GM03348 (cell line): ENCODE measurements at places on chromosomes 1 and 21.

DNA sequence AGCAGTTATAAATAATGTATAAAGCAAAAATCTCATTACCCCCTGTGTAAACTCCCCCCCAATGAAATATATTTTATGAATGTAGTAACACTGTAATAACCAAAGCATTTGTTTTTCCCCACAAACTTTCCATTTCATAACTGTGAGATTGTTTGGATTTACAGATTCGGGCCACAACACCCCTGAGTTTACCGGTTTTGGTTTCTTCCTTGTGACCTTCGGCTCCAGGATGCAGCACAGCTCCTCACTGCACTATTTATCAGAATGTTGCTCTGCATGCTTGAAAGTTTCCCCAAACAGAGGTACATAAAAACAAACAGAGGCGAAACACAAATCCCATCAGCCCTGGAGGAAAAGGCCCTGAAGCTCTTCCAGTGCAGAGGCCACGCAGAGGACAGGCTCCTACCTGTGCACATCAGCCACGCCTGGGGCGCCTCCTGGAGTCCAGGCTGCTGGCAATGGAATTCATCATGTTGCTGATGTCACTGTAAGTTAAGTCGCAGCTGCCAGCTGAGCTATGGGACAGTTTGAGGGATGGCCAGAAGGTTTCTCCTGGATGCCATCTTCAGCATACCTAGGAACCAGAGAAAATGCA lies 122.0 kb downstream of the LMO4 start:
- no peak for DNase-seq

- DNase-seq = no peak
Measured at GRCh38 chr1:218718977-218719376, 373.8 kb downstream of the TGFB2 start.

- no peak for DNase-seq
Measured at GRCh38 chr1:154155251-154155650, 378 bp upstream of the NUP210L start.

GRCh38 chr1:191582169-191582568 lies 576.1 kb upstream of the RGS18 start:
- no peak for DNase-seq

DNA sequence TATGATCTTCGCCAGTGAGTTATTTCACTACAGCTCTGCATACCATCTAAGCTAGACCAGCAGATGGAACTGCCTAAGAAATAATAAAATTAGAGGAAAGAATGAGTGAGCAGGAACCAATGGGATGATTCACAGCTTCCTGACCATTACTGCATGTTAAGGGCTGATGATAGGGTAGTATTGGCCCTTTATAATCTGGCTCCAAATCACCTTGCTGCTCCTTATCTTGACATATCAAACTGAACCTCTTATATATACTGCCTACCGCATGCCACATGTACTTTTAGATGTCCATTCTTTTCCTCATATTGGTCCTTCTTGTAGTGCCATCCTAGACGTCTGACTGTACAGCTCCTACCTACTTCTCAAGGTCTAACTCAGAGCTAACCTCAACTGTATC lies 524.4 kb downstream of the DPYD start:
- no peak for DNase-seq

DNA sequence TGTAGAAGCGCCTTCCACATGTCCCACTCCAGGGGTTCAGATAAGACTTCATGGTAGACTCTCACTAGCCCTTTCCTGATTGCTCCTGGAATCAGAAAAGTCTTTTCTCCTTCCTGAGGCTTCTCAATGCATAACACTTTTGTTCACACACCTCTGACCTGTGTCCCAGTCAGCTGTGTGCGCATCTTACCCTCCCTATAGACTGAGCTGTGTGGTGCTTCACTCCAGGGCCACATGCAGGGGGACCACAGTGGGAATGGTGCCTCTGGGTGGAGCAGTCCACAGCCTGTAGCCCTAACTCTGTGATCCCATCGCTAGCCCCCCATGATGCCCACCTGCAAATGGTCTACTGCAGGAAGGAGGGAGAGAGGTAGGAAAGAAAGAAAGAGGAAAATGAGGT lies 84.0 kb upstream of the TLR5 start:
- DNase-seq = no peak

- DNase-seq = no peak
Measured at GRCh38 chr1:89578151-89578550, 53.5 kb downstream of the LRRC8B start.

DNA sequence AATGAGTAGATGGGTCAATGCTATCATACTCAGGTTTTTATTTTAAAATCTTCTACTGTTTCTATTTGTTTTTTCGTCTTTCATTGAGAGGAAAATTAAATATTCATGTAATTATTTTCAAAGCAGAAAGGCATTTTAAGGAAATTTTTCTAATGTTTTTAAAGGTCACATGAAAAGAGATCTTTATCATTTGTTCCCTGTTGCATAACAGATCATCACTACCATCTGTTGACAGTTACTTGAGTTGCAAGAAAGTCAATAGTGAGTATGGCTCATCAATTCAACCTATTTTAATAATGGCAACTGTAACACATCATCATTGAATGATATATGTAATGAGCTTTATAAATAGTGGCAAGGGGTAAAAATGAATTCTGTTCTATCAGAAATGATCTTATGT lies 369.7 kb downstream of the DPYD start:
- DNase-seq = peak; percentile 11

DNA sequence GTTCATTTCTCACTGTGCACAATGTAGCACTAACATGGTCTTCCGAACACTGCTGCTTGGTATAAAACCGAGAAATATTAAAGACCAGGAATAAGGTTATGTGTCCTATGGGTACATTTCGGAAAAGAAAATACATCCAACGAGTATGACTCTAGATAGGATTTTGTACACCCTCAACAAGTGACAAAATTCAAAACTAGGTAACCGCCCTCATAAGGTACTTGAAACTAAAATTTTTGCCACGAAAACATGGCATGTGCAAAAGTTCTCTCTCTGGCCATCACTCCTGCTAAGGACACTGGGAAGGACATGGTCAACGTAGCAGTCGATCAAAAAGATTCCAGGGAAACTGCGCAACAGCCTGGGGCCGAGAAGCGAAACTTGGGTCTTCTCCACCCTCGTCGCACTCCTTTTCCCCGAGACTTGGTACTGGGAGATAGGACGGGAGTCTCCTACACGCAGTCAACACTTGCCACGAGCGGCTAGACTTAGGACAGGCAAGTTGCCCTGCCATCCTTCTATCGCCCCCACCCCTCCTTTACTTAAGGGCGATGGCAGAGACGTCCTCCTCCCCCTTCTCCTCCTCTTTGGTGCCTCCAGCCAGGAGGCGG lies 338 bp upstream of the TOR1AIP1 start:
- peak; percentile 92 for DNase-seq

DNA sequence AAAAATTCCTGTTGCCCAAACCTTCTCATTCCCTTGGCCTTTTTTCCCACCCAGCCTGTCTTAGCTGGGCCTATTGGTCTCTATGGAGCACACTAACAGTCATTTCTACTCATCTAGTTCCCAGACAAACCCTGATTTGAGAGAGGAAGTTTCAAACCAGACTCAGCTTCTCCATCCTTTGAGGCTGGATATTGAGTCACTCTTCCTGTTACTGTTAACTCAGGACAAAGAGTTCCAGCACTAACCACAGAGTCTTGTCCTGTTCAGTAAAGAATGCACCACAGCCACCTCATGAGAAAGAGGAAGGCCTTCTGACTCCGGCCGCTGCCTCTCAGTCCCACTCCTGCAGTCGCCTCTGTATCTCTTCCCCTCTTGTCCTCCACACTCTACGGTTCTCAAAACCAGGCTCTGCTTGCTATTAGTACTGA lies 137.8 kb downstream of the PTPRC start:
- peak; percentile 75 for DNase-seq

DNA sequence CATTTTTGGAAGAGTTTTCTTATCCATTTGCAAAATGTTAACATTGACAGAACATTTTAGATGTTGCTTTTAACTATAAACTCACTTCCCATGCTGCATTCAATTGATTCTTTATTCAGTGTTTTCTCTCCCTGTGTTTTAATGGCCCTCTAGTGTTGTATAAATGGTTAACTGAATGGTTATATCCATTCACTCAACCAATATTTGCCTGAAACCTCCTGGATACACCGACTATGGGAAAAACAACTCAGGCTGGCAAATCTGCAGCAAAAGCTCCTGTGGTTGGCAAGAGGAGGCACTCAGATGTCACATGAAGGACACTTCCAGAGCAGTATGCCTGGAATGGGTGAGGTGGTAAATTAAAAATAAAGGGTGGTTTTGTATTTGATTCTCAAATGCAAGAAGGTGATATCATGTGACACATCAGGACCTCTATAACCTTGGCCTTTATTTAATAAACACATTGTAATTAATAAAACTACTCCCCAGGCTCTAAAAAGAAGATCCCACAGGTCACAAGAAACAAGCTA lies 107.6 kb downstream of the BCAR3 start:
- DNase-seq = no peak

GRCh38 chr1:213820362-213821149 lies 167.2 kb upstream of the PROX1 start:
- no peak for DNase-seq

DNA sequence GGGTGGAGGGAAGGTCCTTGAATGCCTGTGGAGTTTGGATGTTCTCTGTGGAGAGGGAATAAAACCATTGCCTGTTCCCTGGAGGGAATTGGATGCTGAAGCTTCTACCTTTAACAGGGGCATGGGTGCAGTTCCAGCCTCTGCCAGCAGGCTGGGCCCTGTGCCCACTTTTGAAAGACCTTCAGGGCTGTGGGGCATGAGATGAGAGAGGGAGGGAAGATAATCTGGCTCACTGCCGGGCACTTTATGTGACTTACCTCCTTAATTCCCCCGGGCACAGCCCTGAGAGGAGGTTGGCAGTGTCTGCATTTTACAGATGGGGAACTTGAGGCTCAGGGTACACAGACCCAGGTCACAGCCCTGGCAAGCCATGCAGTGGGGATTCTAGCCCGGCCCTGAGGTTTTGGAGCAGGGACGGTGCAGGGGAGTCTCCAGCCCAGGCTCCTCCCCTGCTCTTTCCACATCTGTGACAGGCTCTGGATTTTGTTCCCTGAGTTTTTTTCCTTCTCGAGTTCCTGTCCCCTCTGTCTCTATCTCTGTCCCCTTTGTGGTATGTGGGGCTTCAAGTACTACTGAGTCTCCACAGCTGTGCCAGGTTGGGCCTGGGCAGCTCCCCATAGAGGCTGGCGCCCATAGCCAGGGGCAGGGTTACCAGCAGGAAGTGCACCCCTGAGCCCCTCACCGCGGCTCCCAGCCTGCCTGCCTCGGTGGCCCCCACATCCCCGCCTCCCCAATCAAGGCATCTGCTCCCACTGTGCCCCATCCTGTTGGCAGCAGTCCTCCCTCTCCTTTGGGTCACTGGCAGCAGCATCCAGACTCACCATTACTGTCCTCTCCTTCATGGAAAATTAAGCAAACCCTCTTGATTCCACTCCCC lies 14.0 kb upstream of the THEMIS2 start:
- DNase-seq = peak; percentile 90

GRCh38 chr1:80359666-80360065 lies 1353.1 kb upstream of the ADGRL4 start:
- no peak for DNase-seq

- no peak for DNase-seq
Measured at GRCh38 chr1:50538476-50538875, 115.2 kb upstream of the DMRTA2 start.

- no peak for DNase-seq
Measured at GRCh38 chr1:228180959-228181644, 15.5 kb downstream of the IBA57 start.

- peak; percentile 73 for DNase-seq
Measured at GRCh38 chr1:243596431-243597062, 253.5 kb downstream of the AKT3 start.

GRCh38 chr1:58928514-58928913 lies 144.7 kb upstream of the JUN start:
- no peak for DNase-seq

DNA sequence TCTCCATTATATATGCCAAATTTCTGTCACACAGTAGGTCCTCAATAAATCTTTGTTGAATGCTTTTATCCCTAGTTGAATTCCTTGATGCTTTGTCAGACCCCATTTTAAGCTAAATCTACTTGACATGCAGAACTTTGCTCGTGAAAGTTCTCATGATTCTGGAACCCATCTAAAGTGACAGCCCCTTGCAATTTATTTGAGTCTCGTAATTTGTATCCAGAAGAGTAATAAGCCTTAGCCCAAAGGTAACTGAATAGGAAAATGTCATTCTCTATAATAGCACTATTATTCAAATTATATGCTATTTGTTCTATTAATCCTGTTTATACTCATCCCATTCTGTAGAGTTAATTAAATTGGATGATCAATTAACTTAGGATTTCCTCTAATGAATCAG lies 466.6 kb upstream of the OLFM3 start:
- no peak for DNase-seq

GRCh38 chr1:172167796-172168596 lies 252.5 kb upstream of the C1orf105 start:
- DNase-seq = peak; percentile 47

DNA sequence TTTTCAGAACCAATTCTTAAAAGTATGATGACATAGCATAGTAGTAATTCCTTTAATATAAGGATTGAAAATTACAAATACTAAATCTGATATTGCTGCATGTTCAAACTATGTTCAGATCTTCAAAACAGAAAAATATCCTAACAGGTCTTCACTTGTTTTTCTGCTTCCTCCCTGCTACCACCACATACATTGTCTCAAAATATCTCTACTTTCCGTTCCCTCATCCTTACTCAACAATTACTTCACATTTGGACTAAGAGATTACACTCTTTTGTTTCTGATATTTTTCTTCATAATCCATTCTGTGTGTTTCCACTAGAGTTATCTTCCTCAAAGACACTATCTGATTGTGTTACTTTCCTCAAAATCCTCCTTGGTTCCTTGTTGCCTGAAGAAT lies 125.1 kb downstream of the NEK7 start:
- DNase-seq = no peak

DNA sequence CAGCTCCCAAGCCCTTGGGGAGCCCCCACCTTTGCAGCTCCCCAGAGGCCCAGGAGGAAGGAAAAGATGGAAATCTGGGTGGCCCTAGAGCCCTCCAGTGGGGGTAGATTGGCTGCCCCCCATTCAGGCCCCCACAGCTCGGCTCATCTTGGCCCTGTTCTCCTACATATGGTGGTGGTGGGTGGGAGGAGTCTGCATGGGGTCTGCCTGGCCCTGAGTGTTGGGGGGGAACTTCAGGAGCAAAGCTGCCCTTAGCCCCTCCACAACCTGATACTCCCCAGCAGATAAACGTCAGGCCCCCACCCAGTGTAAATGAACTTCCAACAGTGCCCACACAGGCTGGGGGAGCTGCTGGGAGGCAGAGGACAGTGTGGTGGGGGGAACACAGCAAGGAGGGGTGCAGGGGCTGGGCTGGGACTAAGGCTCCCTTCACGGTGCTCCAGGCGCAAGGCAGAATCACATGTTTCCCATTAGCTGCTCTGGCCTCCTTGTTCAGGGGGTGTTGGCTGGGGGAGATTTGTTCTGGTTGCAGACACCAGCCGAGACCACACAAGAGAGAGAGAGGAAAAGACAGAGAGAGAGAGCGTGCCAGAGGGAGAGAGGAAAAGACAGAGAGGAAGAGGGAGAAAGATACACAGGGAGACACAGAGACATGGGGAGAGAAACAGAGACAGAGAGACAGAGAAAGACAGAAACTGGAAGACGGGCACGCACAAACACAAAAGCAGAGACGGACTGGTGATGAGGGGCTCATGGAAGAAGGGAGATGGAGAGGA lies 42.6 kb downstream of the AHDC1 start:
- peak; percentile 52 for DNase-seq
